ENCODE measurements at places on chromosomes 4 and X.

GRCh38 chr4:186725469-186726425 is 2.1 kb upstream of the FAT1 start:
- peak; percentile 34 for DNase-seq

DNA sequence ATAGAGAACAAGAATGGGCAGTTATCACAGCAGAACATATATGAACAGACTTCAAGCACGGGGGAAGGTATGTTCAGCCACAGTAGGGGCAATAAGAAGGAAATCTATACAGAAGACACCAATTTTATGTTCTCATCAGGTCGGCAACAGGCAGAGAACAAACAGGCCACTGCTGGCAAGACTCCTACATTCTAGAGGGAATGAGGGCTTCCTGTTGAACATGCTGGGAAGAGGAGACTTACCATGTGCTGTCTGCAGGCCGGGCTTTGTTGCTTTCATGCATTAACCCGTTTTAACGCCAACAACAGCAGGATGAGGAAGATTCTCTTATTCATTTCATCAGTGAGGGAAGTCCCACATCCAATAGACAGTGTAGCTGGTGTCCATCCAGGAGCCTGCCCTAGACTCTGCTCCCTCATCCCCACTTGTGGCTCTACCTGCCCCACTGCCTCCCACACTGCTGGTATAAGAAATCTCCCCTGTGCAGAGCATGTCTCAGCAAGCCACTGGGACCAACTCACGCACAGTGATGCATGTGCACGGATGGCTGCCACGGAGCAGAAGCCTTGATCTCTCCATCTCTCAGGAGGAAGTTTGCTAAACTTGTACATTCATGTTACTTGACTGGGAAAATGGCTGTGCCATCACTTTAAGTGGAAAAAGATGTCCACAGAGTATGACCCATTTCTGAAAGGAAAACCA is 84.5 kb downstream of the ACOX3 start:
- no peak for DNase-seq

GRCh38 chrX:136572030-136572429 is 40.0 kb downstream of the VGLL1 start:
- DNase-seq = peak; percentile 4

DNA sequence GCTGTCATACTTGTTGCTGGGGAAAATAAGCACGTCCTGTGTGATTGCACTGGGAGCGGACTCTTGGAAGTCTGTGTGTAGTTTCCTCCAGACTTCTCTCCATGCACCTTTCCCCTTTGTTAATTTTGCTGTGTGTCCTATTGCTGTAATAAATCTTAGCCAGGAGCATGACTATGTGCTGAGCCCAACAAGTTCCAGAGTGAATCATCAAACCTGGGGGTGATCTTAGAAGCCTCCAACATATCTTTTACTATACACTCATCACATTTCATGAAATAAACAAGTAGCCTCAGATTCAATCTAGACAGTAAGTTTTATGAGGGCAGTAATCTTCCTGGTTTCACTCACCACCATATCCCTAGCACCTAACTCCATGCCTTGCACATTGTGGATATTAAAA is 43.3 kb upstream of the FGF13 start:
- no peak for DNase-seq

GRCh38 chr4:116880625-116881024 is 204.8 kb downstream of the TRAM1L1 start:
- DNase-seq = no peak

- DNase-seq = no peak
Observed at GRCh38 chr4:71360844-71361243, 22.0 kb downstream of the SLC4A4 start.

GRCh38 chr4:58957711-58958110 is 1847.5 kb upstream of the IGFBP7 start:
- DNase-seq = no peak

- no peak for DNase-seq
Observed at GRCh38 chrX:47840111-47840510, 3.4 kb downstream of the ZNF81 start.
